ENCODE measurements at places on chromosomes 3 and 15.
A peak's percentile ranks its signal among the peaks of the same experiment; 100 is the strongest.

GRCh38 chr15:64046421-64047153, at the start of gene DAPK2:
Gene DAPK2, minus strand, starts transcription at chr15:64046485. Its CDS starts 6,224 bp downstream, at chr15:64040261.
- DNase-seq: peak; percentile 71

DNA sequence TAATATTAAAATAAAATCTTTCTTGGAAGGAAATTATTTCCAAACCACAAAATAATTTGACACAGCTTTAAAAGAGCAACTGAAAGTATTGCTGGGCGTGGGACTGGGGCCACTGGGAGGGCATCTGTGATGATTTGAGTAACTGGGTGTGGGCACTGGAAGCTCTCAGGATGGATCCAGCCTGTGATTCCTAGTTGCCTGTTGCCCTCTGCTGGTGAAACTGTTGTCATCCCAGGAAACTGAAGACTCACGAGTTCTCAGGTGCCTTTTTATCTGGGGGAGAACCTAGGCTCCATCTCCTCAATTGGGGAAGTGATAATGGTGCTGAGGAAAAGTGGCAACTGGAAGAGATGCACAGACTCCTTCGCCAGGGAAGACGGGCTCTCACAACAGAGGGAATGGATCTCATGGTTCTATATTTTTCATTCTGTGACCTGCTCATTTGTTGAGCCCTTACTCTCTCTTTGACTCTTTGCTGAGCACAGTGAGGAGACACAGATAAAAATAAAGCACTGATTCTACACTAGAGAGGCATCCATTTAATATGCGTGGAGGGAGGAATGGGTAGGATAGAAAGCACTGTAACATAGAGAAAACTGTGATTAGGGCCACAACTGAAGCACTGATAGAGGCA, 61.6 kb downstream of the TPRG1 start:
- peak; percentile 84 for DNase-seq

GRCh38 chr3:78647726-78648125, 1120.1 kb downstream of the ROBO1 start:
- DNase-seq: peak; percentile 12

DNA sequence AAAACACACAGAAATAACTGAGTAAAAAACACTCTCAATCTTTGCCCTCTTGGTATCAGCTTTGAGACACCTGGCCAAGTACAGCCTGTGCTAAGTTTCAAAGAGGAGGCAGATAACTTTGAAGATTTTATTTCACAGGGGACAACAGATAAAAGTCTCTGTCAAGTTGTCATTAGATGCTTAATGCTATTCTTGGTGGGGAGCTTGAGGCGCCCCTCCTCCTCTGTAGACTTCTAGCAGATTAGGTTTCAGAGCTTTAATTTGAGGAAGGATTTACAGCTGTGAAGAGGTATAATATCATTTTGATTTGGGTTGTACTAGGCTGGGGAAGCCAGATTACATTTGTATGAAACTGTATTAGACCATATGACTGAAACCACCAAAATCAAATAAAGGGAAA, 620.3 kb downstream of the FHIT start:
- no peak for DNase-seq

GRCh38 chr3:5057272-5057671, 64.8 kb upstream of the ARL8B start:
- DNase-seq: no peak

- DNase-seq: peak; percentile 72
These were observed 5.9 kb downstream of the RNU6-1 start for GRCh38 chr15:67833710-67834511.

DNA sequence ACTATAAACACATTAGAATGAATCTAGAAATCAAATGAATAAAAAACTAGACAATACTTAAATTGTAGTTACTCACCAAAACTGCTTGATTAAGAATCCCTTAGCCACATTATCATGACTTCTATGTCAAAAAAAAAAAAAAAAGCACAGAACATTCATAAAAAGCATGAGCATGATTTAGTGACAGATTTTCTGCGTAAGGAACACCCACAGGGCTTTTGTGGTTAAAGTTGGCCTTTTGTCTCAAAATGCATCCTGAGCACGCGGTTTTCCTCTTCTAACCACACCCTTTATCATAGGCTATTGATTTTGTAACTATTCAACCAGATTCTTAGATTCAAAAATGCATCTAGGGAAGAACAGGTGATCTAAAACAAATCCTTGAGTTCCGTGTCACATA, 334.0 kb upstream of the NR2F2 start:
- DNase-seq: no peak

- peak; percentile 65 for DNase-seq
These were observed 25.5 kb downstream of the TBC1D2B start for GRCh38 chr15:78052001-78052401.

DNA sequence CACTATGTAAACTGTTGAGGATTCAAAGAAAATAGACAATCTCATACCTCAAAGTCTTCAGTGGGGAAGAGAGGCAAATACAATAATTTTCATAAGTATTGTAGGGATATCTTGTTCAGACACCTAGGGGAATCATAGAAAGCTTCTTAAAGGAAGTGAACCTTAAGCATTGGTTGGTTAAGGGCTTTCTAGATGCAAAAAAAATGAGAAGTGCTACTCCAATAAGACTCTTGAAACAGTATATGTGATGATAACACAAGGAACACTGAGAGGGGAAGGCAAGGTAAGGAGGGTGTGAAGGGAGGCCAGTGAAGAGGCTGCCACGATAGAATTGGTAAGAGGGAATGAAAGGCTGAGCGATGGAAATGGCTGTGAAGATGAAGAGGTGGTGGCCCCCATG, 104.1 kb downstream of the TPRG1 start:
- DNase-seq: no peak
